Dermis blood vessel endothelial cell (primary cell): ENCODE measurements at places on chromosomes 5 and 9. TPM values are rescaled to one million over a fixed set of nuclear protein-coding genes. Genes with fewer than 3 reads are reported as not detected.

NEUROG1 gene
- total RNA-seq, result not detected in 2 replicates

OLFM1 gene
- 6.5 and 17.2 TPM in 2 replicates for total RNA-seq

TTF1 gene
- total RNA-seq, result 13.6 and 20.3 TPM in 2 replicates

UBAC1 gene
- 35.9 and 36.2 TPM in 2 replicates for total RNA-seq

DAPK1 gene
- total RNA-seq, result 51.6 and 55.0 TPM in 2 replicates
